ENCODE measurements at places on chromosomes 5 and 9.

DNA sequence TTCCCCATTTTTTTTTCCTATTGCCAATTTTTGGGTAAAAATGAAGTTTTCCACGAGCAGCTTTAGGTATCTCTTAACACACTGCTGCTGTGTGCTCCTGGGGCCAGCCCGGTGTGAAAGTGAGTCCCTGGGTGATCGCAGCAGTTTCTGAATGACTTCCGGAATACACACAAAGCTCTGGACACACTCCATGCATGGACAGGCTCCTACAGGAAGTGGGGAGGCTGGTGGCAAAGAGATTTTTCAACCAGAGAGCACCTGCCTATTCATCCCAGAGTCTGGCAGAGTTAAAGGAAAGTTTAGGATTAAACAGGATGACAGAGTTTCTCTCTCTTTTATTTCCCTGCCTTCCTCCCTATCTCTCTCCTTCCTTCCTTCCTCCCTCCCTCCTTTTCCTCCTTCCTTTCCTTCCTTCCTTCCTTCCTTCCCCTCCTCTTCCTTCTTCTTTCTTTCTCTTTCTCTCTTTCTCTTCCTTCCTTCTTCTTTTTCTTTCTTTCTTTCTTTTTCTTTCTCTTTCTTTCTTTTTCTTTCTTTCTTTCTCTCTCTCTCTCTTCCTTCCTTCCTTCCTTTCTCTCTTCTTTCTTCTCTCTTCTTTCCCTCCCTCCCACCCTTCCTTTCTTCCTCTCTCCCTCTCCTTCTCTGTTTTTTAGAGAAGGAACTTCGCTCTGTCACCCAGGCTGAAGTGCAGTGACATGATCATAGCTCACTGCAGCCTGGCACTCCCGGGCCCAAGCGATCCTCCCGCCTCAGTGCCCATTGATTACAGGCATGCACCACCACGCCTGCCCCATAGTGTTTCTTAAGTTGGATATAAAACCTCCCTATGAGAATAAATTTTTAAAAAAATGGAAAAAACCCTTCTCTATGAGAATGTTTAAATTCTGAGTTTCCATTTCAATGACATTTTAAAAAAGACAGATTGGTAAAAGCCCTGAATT lies 38.7 kb upstream of the UBTD2 start:
- peak; percentile 29 for DNase-seq

DNA sequence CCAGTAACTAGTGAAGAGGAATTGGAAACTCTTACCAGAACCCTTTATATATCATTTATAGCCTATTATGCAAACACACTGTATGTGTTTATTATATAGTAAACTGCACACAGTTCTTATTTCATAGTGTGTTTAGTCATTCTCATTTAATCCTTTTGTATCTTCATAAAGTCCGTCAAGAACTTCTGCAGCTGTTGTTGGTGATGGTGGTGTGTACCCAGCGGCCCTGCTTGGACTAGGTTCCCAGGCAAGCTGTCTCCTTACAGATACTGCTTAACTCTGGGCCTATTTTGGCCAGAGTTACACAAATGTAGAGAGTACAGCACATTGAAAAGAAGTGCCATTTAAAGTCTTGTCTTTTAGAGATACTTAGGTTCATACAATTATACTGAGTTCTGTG lies 231.9 kb downstream of the NDUFS4 start:
- DNase-seq: peak; percentile 64

DNA sequence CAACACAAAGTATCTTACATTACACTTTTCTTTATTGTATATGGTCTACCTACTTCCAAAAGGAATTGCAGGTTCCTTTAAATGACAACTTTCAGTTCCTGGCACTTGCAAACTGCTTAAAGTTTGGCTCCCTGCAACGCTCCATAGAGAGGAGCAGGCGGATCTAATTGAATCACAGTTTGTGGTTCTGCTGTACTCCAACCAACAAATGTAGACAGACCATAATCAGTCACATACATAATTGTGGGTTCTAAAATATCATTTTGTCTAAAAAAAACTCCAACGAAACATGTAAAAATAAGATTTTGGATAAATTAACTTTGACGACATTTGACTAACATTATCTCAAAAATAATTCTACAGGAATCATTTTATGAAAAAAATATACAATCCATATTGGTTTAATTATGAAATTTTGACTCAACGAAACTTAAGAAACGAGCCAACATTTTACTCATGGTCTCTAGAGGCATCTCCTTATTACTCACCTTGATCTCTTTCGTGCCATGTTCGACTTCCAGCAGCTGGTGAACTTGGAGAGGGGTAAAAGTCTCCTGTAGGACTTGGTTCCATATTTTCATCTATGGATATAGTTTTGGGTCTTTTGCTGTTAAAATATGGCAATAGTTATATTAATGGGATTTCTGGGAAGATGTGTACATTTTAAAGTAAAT lies 167.6 kb downstream of the NFIB start:
- no peak for DNase-seq

- DNase-seq: no peak
Observed at GRCh38 chr9:75198436-75198835, 110.1 kb downstream of the OSTF1 start.

GRCh38 chr5:17224858-17225511 lies 7.6 kb downstream of the BASP1 start:
- DNase-seq: peak; percentile 50

DNA sequence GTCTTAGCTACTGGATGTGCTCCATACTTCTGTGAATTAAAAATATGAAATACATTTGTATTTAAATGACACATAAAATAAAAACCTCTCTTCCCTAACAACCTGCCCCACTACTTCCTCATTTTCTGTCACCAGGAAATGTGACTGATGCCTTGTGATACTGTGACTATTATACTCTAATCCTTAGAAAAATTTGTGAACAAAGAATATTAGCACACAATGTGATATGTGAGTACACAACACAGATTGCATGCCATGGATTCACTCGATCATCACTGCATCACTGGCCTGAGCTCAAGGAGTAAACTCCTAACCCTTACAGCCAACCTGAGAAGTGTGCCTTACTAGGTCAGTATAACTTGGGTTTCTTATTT lies 281.0 kb downstream of the EFNA5 start:
- DNase-seq: no peak

- peak; percentile 48 for DNase-seq
Observed at GRCh38 chr9:35385042-35385441, 104.9 kb upstream of the RUSC2 start.

DNA sequence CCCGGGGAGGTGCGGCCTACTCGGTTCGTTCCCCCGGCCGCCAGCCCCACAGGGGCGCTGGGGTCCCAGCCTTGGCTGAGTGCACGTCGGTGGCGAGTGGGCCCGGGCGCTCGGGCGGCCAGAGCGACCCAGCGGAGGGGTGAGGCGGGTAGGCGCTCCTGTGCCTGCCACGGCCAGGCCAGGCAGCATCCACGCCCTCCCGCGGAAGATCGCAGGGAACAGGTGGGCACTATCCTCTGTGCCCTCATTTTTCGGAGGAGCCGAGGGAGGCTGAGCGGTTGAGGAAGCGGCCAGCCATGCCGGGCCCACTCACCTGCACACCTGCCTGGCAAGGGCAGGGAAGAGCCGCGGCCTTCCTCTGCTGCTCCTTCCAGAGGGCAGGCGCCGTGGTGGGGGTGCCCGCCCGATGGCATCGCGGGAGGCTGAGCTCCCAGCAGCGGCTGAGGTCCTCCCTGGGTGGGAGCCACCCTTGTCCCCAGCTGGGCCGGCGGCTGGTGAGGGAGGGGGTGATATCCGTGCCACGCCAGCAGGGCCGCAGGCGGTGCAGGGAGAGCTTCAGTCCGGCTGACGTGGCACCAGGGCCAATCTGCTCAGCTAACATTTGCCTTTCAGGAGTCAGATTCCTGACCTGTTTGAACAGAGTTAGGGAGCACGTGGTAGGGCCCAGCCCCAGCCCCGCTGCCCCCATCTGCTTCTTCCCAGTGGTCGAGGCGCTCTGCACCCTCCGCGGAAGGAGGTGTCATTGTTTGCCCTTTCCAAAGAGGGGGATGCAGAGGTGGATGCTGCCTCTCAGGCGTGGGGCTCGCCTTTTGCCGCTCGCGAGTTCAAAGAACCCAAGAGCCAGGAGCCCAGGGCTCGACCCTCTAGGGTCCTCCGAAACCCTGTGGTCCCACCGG lies 1.6 kb upstream of the SEC16A start:
- no peak for DNase-seq

- DNase-seq: no peak
Observed at GRCh38 chr5:2840372-2840915, 89.0 kb upstream of the IRX2 start.

DNA sequence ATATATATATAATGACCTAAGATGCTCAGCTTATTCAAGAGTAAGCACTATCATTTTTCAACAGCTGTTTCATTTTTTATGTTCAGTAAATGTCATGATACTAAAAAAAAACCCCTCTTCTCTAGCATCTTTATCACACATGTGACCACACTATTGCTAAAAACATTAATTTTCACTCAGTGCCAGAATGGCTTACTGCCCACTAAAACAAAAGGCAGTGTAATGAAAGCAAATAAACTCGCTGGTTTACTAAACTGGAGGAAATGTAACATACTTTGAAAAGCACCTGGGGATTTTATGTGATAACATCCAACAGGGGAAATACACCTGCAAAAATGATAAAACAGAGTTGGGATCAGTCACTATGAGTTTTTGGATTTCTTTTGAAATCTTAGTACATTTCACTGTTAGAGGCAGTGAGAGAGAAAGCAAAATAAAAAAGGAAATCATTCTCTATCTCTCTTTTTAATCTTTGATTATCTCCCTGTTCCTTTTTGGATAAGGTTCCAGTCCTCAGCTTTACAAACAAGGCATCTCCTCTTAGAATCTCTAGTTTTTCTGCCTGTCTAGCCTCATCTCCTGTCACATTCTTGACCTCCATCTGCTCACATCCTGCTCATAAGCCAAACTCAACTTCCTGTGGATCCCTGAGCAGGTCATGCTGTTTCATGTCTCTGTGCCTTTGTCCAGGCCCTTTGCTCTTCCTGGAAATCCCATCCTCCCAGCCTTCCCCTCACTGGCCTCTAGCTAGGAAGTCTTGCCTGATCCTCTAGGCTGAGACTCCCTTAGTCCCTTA lies 338.0 kb downstream of the MAN2A1 start:
- DNase-seq: peak; percentile 54

GRCh38 chr5:172417130-172417841 lies 37.0 kb downstream of the SH3PXD2B start:
- no peak for DNase-seq

DNA sequence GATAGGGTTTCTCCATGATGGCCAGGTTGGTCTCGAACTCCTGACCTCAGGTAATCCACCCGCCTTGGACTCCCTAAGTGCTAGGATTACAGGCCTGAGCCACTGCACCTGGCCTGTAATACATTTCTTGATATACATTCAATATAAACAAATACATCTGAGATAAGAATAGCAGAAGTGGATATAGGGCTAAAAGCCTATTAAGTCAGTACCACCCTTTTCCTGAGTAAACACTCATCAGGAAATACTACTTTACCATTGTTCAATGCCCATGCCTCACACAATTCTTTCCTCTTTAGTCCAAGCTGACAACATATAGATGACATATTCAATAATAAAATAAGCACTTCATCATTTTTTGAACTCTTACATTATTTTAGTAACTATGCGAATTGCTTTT lies 64.8 kb downstream of the MRPS27 start:
- no peak for DNase-seq

GRCh38 chr9:90825586-90825985 lies 24.0 kb downstream of the SYK start:
- no peak for DNase-seq

DNA sequence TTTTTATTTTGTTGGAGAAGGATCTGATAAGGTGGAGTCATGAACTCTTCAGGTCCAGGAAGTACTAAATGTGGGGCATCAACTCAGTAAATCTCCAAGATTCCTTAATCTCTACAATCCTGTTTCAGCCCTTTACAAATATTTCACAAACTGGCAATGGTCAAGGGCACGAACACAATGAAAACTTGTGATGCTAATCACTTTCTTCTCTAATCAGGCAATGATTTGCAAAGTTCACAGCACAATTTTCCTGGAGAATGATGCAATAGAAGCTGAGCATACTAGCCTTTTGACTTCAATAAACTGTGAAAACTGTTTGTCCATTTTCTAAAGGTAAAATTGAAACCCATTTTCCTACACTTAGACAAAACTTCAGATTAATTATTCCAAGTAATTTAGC lies 16.9 kb downstream of the GDF9 start:
- DNase-seq: no peak

DNA sequence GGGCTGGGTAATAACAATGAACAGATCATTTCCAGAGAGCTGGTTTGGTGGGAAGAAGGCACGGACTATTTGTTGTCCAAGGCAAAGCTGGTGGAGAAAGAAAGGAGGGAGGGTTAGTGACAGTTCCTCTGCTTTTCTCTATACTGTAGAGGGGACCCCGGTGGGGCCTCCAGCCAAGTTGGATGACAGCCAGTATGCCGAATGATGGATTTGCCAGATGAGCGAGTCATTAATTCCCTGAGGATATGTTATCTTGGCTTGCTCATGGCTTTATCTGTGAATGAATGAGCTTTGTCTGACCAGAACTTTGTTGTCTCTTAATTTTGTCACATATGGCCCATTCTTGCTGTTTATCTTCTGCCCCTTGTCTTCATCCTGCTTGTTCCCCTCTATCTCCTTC lies 158.6 kb upstream of the GLRA1 start:
- DNase-seq: no peak

All from LHCN-M2 (cell line).